ENCODE measurements at places on chromosomes 16 and 17.
A peak's percentile ranks its signal among the peaks of the same experiment; 100 is the strongest.

DNA sequence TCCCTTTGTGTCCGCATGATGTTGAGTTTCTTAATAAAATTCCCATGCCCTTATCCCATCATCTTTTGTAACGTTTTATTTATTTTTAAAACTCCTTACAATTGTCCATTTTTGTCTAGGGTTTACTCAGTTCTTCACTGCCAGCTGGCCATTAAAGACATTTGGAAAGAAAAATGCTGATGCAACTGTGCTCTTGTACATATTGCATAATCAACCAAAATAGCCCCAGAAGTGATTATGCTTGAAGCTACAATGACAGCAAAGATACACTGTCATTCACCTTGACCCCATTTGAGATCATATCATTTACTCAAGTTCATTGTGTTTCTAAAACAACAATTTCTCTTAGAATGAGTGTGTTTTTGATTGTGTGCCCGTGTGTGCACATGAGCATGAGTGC, 1074.6 kb upstream of the RBFOX1 start:
- no peak for DNase-seq

DNA sequence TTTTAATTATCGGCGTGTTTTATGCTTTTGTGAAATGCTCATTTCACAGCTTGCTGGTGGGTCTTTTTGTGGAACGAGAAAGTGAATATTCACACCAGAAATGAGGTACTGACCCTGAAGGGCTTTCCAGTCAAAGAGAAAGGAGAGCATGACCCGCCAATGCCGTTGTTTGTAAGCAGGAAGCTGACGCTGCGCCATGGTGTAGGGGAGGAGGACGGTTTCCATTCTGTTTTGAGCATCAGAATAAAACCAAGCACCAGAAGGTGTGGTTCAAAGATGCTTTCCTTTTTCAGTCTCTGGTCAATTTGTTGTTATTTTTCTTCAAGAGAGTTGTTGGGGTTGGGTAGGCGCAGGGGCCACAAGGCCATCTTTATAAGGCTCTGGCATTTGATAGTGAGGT, 669.3 kb downstream of the WWOX start:
- no peak for DNase-seq

DNA sequence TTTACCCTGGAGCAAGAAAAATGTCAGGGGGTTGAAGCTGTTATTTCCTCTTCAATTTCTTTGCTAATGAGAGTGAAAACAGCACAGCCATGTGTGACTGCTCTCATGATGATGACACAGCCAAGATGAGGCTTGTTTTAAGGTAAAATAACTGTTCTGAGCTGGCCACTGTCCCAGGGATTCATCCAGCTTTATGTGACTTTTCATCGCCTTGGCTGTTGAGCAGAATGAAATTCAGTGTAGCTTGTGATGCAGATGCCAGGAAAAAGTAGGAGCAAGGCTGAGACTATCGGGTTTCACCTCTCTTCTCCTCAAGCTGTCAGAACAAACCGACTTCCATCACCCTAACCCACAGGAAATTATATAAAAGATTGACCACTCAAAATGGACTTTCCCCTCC, 361.8 kb upstream of the CDH5 start:
- DNase-seq = no peak

DNA sequence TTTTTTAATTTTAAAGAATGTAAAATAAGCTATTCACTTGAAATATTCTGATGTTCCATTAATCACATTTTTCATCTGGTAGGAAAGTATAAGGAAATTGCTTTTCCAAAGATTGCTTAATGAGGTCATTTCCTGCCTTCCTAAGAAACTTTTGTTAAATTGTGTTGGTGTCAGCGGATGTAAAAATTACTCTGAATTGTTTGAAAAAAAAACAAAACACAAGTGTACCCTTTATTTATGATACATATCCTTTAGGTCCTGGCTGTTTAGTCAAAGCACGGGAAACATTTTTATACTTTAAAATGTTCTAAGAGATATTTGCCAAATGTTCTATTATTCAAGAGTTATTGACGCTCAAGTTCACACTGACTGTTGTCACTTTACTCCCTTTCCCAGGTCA, 1357.4 kb upstream of the GOT2 start:
- no peak for DNase-seq

DNA sequence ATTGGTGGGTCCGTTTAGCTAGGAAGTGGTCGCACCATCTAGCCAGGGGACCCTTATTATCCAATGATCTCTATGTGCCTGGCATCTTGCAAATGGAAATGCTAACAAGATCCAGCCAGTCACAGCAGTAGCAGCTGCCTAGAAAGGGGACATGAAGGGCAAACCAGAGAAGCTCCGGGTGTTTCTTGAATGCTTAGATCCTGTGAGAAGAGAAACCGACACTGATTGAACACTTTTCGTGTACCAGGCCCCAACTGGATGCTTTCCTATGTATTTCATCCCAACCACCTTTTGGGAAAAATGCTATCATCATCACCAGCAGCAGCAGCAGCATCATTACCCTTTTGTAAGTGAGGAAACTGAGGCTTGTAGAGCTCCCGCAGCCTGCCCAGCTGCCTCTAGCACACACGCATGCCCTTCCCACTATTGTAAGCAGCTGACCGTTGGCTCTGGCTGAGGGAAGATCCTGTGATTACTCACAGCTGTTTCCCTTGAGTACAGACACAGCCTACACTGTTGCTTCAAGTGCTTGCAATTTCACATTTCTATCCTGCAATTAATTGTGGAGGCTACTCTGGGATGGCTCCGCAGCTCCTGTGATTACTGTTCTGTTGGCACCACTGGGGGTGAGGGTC, 180.7 kb upstream of the CACNG5 start:
- no peak for DNase-seq

- no peak for DNase-seq
Observed at GRCh38 chr17:352421-353212, at the start of gene RPH3AL. Gene RPH3AL (minus strand): TSS chr17:352807. CDS start chr17:327543, 25,264 bp downstream.

DNA sequence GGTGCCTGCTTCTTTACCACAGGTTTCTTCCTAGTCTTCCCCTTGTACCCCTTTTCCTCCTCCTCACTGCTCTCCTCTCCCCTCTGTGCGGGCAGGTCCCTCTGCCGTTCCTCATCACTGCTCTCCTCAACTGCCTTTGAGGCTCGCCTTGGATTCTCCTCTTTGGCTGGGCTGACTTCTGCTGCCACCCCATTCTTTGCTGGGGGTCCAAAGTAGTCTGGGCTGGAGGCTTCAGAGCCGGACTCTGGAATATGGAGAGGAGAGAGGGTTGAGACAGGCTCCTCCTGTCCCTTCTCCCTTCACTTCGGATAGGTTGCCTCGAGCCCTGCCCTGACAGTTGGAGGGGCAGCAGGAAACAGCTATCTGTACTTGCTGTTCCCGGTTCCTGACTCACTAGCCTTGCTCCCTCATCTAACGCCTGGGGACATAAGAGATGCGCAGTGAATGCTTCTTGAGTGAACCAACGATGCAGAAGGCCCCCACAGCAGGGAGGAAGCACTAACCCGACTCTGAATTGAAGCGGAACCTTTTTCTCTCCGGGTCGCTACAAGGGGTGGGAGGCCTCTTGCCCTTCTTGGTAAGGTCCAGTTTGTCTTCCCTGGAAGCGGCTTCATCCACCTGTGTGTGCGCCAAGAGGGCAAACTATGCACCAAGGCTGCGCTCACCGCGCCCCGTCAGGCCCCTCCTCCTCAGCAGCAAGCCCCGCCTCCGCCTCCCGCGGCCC, 655 bp downstream of the HIRIP3 start:
- DNase-seq = peak; percentile 29

DNA sequence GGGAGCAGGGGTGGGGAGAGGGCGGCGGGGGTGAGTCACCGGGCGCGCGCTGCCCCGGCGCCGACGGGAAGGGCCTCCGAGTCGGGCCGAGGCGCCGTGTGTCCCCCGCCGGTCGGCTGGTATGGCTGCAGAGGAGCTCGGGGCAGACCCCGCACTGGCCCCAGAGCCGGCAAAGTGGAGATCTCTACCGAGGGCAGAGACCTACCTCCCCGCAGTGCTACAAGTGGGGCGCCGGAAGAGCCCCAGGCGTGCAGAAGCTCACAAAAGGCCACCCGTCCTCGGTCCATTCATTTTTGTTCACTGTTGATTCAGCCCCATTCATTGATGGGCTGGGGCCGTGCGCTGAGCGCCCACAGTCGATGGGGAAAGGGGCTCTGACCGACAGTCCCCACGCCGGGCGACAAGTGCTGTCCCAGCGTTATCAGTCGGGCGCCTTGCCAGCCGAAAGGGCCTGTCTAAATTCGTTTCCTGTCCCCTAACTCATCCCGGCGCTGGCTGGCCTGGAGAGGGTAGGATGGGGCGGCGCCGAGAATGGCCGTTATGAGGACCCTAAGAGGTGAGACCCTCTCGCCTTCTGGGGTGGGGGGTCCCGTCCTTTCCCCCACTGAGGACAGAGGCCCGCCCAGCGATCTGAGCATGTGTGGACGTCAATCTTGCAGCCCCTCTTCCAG, 709 bp upstream of the ENO3 start:
- DNase-seq = no peak

All from activated CD8-positive, alpha-beta memory T cell treated with anti-CD3 and anti-CD28 coated beads for 1 hour (primary cell).